Hematopoietic multipotent progenitor cell treated with erythropoietin and hydrocortisone succinate and interleukin-3 and kit ligand, for 8 days (in vitro differentiated cells): ENCODE measurements at places on chromosomes 13 and 19.

GRCh38 chr13:73960474-73960873 is 173.7 kb downstream of the KLF12 start:
- DNase-seq = no peak

GRCh38 chr13:40974460-40975407 is 44.4 kb downstream of the ELF1 start:
- peak; percentile 96 for DNase-seq

DNA sequence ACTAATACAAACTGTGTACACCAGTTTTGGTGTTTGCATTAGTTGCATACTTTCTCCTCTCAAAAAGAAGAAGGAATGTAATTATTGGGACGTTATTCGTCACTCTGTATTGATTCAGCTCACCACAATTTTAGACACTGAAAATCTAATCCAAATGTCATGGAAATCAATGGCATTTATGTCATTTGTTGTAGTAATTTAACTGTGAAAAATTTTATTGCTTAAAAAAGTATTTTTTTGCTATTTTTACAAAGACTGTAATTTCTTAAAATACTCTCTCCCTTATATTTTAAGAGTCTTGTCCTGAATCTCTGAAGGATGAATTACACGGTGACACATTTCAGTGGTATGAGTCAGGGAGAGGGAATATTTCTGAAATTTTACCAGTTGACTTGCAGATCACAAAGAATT is 2117.6 kb downstream of the PCDH9 start:
- DNase-seq = no peak

DNA sequence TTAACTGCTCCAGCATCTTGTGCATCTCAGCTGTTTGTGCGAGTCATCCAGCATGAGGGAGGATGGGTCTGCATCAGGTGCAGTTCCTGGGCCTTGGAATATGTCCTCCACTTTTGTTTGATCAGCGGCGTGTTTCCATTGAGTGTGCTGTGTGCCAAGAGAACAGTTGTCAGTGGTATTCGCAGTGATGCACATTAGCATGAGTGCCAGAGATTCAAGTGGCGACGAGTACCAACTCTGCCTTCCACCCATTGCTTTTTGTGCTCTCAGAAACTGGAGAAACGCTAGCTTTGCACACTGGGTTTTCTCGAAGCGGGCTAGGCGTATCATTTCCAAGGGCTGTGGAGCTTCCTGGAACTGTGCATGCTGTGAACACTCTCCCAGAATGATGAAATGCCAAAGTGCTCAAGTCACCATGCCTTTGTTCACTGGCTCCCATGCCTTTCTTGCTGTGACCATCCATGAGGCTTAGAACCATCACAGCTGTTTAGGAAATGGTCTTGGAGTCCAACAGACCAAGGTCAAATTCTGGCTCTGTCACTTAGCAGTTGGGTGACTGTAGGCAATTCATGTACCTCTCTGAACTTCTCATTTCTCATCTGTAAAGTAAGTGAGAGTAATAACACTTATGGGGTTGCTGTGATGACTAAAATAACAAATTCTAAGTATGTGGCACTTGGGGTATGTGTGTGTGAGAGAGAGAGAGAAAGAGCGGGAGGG is 18.4 kb downstream of the LRCH1 start:
- no peak for DNase-seq

- peak; percentile 88 for DNase-seq
These were observed 145.8 kb downstream of the KCNRG start for GRCh38 chr13:50161052-50161451.

GRCh38 chr13:100597253-100597652 is 8.7 kb upstream of the GGACT start:
- DNase-seq = no peak

GRCh38 chr13:63851526-63851925 is 2435.9 kb upstream of the PCDH20 start:
- no peak for DNase-seq

GRCh38 chr19:34667349-34668076 is 9.4 kb downstream of the SCGB2B2 start:
- no peak for DNase-seq

GRCh38 chr19:4023600-4024398 is 16.3 kb downstream of the PIAS4 start:
- DNase-seq = no peak

- DNase-seq = no peak
These were observed 29.2 kb downstream of the C2CD4C start for GRCh38 chr19:379796-380195.

DNA sequence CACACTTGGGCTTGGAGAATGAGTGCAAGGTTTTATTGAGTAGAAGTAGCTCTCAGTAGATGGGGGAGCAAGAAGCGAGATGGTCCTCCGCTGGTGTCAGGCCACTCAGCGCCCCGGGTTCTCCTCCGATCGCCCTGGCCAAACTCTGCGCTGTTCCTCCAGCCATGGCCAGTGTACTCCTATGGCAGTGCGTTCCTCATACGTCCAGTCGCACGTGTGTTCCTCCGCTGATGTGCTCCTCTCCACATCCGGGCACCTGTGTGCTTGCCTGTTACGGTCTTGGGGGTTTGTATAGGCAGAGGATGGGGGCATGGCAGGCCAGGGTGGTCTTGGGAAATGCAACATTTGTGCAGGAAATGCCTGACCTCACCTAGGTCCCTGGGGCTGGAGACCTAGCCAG is 1899.4 kb downstream of the PCDH9 start:
- no peak for DNase-seq

GRCh38 chr19:7670150-7670783 is 1.4 kb downstream of the RETN start:
- no peak for DNase-seq

GRCh38 chr13:24627946-24628345 is 52.3 kb upstream of the ATP12A start:
- no peak for DNase-seq

- DNase-seq = no peak
These were observed 439 bp downstream of the DZIP1 start for GRCh38 chr13:95643936-95644598.

DNA sequence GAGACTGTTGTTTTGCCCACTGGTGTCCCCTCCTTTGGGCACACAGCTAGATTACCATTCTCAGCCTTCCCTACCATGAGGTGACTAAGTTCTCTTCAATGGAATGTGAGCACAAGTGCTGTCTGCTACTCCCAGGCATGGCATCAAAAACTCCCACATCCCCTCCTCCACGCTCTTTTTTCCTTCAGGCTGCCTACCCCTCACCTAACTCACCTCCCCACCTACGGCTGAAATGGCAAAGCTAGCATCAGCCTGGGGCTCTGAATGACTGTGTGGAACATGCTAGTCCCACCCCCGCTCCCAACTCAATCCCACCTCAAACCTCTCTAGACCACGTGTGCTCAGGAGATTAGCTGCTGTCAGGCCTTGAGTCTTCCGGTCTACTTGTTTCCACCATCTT is 512.2 kb downstream of the DIAPH3 start:
- no peak for DNase-seq

DNA sequence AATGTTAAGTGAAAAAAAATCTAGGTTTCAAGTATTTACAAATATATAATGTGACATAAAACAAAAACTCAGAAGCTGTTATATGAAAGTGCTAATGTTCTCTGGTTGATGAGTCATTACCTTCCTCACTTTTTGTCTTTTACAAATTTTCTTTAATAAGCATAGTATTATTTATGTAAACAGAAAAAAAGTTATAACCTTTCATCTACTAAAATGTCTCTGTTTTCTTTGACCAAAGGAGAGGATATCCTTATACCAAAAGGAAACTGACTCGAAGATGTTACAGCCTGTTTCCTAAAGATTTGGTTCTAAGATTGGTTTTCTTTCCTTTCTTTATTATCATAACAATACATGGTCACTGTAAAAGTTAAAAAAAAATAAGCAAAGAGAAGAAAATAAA is 38.0 kb downstream of the RCBTB2 start:
- DNase-seq = no peak

DNA sequence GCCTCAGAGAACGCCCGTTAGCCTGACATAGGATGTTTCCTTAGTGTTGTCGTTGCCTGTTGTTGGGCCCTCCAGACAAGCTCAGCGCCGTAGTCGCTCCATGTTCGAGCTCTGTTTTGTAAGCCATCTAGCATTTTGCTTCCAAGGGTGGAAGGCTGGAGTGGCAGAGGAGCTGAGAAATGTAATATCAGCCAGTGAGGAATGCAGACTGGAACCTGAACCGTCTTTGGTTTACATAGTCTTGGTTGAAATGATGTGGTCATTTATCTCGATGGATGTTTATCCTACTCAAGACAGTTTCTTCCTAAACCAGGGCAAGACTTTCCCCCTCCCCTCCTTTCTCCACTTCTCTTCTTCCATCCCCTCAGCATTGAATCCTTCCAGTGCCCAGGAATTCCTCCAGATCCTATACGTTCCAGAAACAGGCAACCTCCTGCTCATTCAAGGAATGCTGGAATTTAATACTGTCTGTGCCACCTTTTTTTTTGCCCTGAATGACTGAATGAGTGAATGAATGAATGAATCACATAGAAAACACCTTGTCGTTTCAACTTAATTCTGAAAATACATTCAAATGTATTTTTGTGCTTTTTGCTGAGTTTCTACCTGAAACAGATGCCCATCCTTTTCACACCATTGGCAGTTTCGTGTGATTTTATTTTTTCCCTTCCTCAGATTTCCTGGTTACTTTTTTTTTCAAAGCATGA is 109.5 kb upstream of the MBNL2 start:
- no peak for DNase-seq

GRCh38 chr19:14305706-14306105 is 75.5 kb upstream of the ADGRE5 start:
- no peak for DNase-seq

DNA sequence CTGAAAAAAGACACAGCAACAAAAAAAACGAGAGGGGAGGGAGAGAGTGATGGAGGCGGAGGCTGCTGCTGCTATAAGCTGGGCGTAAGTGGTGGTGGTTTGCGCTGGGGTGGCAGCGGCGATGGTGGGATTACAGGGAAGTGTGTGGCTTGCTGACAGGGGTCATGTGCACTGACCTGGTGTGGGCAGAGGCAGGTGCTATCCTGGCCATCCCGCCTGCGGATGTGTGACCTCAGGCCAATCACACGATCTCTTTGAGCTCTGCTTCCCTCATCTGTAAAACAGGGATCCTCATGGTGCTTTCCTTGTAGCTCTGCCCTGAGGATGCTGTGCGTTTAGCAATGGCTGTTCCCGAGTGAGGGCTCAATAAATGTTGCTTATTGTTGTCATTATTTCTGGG is 3.3 kb upstream of the ZNF580 start:
- no peak for DNase-seq

DNA sequence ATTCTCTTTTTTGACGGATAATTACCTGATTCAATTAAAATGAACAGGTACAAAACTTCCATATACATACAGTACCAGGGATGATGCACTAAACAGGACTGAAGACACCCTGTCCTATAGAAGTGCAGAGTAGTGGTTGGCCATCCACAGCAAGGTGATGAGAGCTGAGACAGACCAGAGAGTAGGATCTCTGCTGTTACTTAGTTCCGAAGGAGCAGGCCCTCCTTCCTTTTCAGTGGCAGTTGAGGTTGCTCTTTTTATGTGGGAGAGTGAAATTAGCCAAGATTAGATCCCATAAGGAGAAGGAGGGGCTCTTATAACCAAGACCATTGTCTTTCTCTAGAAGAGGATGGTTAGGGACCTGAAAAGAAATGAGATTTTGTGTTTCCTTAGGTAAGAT is 4.0 kb downstream of the PDS5B start:
- DNase-seq = no peak

- no peak for DNase-seq
These were observed 18.5 kb upstream of the FAM216B start for GRCh38 chr13:42762917-42763316.

- DNase-seq = peak; percentile 16
These were observed 5.0 kb upstream of the ONECUT3 start for GRCh38 chr19:1748115-1748872.

GRCh38 chr13:60755380-60756163 is 358.6 kb downstream of the TDRD3 start:
- no peak for DNase-seq

GRCh38 chr19:8631425-8631819 is 989 bp downstream of the NFILZ start:
- no peak for DNase-seq

GRCh38 chr13:40790154-40790616 is 774 bp downstream of the SLC25A15 start:
- DNase-seq = no peak

- no peak for DNase-seq
These were observed 993 bp downstream of the FUT6 start for GRCh38 chr19:5838353-5839064.

DNA sequence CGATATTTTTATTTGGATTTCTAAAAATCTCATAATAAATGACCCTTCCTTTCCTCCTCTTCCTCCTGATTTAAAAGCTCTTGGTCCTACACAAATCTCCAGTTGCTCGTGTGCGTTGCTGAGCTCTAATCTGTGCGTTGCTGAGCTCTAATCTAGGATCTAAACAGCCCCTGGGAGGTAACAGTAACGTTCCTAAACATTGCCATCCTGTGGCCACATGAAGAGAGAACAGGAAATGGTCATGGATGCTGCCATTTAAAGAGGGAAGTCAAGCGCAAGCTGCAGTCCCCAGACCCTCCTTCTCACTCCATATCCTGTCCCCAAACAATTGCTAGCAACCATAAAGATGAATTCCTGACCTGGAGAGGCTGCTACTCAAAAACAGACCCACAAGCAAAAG is 170.8 kb downstream of the NUFIP1 start:
- DNase-seq = peak; percentile 59

DNA sequence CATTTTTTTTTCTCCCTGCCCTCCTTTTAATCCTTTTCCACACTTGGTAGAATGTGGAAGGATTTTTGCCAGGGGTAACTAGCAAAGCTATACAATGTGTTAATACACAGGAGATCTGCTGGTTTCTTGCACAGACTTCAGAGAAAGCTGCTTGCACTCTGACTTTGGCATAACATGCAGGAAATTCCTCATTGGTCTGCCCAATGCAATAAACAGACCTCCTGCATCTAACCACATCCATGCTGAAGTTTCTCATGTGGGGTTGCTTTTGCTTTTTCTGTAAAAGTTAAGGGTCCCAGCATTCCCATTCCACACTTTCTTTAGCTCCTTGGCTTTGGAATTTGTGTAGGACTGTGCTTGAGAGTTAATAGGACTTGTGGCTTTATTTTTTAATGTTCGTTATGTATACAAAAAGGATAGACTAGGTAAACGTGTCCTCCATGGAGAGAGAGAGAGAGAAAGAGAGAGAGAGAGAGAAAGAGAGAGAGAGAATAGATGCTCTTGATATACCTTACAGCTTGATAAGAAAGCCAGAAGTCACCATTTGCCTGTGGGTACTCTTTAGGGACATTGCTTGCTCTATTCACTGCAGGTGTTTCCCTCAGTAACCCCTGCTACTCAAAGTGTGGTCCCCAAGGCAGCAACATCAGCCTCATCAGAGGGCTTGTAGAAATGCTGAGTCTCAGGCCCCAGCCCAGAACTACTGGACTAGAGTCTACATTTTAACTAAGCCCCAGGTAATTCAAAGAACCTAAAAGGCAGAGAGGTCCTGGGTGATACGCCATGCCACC is 170.5 kb downstream of the SHISA2 start:
- DNase-seq = no peak

- no peak for DNase-seq
These were observed 1.3 kb upstream of the CEACAM20 start for GRCh38 chr19:44530777-44531176.

DNA sequence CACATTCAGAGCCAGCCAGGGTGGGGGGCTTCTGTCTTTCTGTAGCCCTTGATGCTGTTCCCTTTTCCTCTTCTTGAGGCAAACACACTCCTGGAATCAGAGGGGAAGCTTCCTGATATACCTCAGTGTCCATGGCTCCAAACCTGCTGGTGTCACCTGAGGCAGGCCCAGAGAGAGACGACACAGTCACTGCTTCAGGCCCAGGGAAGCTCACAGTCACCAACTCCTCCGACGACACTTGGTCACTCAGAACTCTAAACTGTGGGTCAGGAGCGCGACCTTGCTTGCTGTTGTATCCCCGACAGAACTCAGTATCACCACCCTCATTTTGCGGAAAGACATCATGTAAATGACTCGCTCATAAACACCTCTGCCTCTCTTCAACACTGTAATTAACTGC is 1.1 kb downstream of the ATP13A1 start:
- DNase-seq = no peak
